Stimulated activated CD4-positive, alpha-beta T cell treated with anti-CD3 and anti-CD28 coated beads, Interleukin-15, amount 100 ng/mL, for 48 hours (primary cell): ENCODE measurements at places on chromosomes 5 and 9.

GRCh38 chr5:9464478-9464877 is 81.4 kb downstream of the SEMA5A start:
- DNase-seq, result no peak

DNA sequence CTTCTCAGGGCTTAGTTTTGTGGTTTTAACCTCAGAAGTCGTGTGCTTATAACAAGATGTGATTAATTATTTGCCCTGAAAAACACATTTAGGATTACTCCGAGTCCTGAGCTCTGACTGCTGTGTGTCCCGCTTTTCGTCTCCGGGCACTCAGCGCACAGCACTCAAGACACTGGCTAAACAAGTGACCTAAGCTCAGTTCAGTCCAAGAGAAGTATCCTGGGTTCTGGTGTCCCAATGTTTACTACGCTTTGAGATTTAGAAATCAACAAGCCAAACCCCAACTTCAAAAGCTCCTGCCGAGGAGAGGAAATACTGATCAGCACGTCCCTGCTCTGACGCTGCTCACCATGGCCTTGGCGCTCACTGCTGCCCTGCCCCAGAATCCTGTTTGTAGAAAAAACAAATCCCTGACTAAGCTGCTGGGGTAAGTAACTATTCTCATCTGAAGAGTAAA is 53.2 kb downstream of the IPPK start:
- DNase-seq, result no peak

GRCh38 chr5:40045429-40045828 is 620.6 kb upstream of the DAB2 start:
- no peak for DNase-seq

- DNase-seq, result no peak
Measured at GRCh38 chr5:83000428-83000827, 76.8 kb downstream of the TMEM167A start.

GRCh38 chr5:79495311-79495710 is 18.6 kb downstream of the HOMER1 start:
- no peak for DNase-seq

DNA sequence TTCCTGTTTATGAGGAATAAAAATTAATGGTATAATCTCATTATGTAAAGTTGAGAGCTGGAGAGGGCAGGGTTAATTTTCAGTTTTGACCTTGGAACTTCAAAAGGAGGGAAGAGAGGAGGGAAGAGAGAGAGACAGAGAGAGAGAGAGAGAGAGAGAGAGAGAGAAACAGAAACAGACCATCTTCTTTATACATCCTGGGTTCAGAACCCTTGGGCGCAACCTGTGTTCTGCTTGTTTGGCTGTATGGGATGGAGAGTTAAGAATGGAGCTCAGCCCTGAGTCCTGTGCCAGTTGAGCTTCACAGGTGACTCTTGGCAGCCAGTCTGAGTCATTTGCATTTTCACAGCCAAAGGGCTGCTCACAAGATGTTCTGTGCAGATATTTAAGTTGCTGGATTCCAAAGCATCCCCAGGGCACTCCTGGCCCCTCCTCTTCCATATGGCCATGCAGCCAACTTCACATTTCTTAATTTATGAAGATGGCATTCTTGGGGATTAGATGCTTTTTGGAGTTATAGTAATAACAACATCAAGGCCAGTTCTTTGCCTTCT is 143.5 kb downstream of the CARTPT start:
- no peak for DNase-seq

DNA sequence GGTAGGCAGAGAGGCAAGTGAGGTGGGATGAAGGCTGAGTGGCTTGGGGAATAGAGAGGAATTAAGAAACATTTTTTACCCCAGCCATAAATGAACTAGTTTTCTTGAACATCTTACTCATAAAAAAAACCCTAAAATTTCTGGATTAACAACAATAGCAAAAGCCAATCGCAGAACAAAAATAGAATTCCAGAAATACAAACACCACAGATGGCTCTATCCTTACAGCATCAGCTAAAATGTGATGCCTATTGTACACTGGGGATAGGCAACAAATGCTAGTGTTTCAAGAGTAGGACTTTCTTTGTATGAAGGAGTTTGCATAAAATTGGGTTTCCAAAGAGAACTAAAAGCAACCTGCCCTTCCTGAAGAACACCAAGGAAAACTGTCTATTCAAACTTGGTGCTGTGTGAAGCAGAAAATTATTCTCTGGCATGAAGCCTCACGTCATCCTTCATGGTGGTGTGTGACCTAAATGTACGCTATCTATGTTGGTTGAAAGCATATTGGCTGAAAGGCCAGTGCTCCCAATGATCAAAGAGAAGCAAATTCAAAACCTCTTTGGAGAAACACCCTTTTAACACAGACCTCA is 82.9 kb downstream of the JAKMIP2 start:
- DNase-seq, result no peak

DNA sequence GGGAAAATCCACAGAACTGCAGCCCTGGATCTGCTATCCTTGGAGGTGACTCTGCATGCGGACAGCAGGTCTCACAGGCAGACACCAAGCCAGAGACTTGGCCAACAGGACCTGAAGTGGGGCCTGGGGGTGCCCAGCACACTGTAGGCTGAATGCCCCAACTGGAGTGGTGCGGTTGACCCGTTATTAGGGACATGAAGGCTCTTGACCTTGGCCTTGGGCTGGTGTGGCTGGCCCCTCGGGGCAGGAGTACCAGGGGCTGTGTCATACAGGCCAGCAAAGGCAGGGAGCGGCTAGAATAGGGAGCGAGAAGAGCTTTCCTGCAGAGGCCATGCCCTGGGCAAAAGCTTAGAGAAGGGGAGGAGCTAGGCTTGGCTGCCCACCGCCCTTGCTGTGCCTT is 153.2 kb upstream of the MVB12B start:
- no peak for DNase-seq

GRCh38 chr5:52693280-52693679 is 94.4 kb upstream of the ITGA1 start:
- DNase-seq, result no peak

- no peak for DNase-seq
Measured at GRCh38 chr9:128588581-128589233, 36.3 kb downstream of the SPTAN1 start.

GRCh38 chr5:9339206-9339818 is 206.6 kb downstream of the SEMA5A start:
- DNase-seq, result no peak

DNA sequence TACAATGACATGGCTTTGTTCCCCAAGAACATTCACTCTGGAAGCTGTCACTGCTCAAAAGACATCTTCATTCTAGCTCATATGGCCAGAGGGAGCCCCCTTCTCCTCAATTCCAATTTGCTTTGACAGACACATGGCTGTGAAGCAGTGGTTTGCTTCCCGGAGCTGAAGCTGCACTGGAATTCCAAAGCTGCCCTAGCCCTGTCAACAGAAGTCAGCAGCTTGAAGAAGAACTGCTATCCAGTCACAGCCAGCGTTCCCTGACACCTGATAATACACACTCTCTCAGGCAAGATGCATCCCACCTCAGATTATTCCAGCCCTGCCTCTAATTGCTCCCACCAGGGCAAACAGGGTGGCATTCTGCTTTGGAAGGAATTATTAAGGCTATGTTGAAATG is 93.7 kb downstream of the SEMA5A start:
- no peak for DNase-seq

DNA sequence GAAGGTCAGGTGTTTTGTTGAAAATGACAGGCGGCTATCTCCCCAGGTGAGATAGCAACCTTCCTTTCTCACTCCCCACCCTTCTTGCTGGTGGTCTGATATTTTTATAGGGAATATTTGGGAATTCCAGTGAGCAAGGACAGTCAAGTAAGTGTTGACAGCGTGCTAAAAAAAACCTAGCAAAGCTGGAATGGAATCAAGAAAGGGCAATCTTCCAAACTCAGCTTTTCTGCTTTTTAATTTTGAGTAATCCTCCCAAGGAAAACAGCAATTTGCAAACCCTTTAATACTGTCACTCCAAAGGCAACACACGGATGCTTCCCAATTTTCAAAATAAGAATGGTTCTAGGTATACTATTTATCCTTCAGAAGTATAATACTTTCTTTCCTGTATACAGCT is 143.7 kb upstream of the PCA3 start:
- DNase-seq, result no peak

GRCh38 chr9:95801797-95802196 is 73.7 kb upstream of the ERCC6L2 start:
- no peak for DNase-seq

GRCh38 chr5:137394380-137394779 is 104.7 kb downstream of the SPOCK1 start:
- DNase-seq, result no peak

DNA sequence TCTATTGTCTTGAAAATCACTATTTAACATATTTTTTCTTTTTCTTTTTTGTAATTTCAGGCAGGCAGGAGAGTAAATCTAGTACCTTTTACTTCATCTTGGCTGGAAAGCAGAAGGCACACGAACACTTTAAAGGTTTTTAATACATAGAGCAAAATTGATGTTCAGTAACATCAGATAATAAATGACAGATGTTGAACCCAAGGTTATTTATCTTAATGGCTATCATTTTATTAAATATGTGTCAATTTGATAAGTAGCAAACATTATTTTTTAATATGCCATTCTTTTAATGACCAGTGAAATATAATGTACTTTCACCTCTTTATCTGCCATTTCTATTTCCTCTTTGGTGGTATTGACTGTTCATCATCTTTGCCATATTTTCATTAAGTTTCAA is 381.2 kb downstream of the ARHGEF28 start:
- DNase-seq, result no peak

- no peak for DNase-seq
Measured at GRCh38 chr5:109905906-109906305, 216.2 kb downstream of the MAN2A1 start.

GRCh38 chr5:29143266-29143665 is 2050.2 kb upstream of the CDH6 start:
- no peak for DNase-seq

GRCh38 chr5:134038138-134038537 is 33.4 kb upstream of the VDAC1 start:
- DNase-seq, result no peak

DNA sequence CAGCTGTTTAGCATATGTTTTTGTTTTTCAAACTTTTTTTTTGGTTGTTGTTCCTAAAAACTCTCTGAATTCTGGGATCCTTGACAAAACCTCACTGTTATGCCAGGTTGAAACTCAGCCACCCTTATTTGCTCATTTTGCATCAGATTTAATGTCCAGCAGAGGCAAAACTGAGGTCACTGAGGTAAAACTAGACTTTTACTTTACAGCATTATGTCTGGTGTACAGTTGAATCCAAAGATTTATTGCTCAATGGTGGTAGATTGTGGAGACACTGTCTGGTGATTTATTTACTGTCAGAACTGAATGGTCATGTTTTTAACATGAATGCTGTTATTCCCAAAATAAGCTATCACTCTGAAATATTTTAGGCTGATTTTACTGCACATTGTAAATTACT is 87.9 kb downstream of the FBXL7 start:
- DNase-seq, result no peak

DNA sequence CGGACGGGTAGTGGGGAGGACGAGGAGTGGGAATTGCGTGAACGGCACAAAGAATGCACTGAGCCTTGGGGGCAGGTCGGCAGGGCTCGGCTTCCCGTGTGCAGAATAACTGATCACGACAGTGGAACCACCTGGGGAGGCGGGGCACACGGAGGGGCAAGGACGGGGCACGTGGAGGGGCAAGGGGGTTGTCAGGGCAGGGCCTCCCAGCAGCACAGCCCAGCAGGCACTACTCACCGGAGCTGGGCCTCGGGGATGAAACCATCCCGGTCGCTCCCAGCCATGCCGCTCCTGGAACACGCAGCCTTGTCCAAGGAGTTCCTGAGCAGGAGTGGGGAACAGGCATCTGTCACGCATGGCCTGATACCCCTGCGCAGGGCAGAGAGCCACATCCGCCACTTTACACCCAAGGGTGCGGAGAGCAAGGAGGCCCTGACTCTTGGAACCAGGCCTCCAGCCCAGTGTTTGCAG is 33.4 kb downstream of the SARDH start:
- no peak for DNase-seq

DNA sequence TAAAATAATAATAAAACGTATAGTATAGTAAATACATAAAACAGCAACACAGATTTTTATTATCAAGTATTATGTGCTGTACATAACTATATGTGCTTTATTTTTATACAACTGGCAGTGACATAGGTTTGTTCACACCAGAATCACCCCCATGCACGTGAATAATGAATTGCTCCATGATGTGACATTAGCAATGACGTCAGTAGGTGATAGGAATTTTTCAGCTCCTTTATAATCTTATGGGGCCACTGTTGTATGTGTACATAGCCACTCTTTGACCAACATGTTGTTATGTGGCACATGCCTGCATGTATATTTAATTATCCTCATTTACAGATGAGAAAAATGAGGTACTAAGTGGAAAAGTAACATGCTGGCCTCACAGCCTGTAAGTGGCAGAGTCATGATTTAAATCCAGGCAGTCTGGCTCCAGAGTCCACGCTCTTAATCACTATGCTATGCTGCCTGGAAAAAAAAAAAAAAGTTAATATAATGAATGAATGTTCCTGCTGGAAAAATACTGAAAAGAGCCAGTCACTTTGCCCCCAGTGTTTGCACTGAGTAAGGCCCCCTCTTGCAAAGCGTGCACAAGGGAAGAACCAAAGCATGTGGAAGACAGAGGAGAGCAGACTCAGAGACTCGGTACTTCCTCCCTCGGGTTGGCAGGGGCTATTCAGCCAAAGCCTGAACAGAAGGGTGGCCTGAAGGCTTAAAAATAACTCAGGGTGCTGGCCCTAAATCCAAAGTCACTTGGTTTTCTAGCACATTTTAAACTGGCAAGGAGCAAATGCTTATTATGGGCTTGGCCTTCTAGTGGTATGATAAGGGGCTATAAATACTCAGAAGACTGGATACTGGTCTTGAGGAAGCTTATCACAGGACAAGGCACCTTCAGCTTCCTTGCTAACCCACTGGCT is 206.8 kb downstream of the GLIS3 start:
- no peak for DNase-seq

GRCh38 chr9:84953797-84954705 is 284.5 kb downstream of the NTRK2 start:
- DNase-seq, result peak; percentile 13
